ENCODE measurements at places on chromosomes 4 and X.

DNA sequence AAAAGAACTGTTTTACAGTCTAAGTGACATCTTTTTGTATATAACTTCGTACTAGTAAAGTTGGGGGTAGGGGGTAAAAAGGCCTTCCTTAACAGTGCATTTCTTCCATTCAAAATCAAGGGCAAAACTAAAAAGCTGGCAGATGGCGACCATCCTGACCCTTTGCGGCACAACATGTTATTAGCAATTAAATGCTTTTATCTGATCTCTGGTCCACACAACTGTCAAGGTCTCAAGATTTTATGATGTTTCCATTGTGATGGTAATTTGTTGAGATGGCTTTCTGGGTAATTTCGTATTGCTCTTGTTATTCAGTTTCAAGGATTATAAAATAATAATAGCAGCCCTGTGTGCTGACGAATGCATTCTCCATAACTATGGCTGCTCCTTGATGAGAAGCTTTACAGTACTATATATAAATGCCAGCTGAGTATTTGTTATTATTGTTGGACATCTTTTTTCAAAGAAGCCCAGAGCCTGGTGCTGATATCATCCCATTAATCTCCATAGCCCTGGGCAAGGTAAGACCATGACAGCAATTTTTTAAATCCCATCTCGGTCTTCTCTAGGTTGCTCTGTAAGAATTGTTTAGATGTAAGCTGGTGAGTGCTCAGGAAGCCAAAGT lies 89.5 kb downstream of the CBR4 start:
- DNase-seq = no peak

DNA sequence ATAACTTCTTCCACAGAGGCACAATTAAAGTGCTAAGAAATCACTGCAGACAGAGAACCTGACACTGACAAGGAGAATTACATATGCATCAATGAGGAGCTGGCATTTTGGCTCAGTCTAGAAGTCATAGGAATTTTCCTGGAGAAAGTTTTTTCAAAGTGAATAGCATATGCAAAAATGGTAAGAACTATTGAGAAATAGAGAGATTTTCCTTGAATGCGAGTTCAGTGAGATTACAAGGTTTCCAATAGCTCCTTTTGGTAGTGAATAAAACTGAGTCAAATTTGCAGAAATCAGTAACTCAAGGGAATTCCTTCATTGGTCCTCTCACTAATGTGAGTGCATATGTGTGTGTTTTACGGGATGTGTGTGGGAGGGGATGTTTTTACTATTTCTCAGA lies 557.5 kb downstream of the PPARGC1A start:
- DNase-seq = no peak

GRCh38 chr4:88429401-88429800 lies 27.5 kb upstream of the HERC5 start:
- no peak for DNase-seq

DNA sequence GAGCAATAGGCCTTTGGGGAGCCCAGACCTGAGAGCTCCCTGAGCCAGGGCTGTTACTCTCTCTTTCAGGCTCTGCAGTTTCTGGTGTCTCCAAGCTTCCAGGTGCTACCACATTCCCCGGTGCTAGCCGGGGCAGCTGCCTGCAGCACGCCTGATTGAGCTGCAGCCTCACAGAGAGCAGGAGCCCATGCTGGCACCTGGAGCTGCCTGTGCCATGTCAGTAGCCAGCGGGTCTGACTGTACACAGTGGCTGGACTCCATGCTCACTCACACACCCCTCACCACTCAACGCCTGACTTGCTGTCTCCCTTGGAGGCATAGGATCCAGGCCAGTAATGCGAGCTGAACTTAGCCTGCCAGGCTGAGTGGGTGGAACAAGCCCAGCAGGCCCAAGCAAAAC lies 800.4 kb upstream of the AGA start:
- DNase-seq = no peak

GRCh38 chr4:86221002-86221401 lies 138.9 kb downstream of the MAPK10 start:
- DNase-seq = no peak

DNA sequence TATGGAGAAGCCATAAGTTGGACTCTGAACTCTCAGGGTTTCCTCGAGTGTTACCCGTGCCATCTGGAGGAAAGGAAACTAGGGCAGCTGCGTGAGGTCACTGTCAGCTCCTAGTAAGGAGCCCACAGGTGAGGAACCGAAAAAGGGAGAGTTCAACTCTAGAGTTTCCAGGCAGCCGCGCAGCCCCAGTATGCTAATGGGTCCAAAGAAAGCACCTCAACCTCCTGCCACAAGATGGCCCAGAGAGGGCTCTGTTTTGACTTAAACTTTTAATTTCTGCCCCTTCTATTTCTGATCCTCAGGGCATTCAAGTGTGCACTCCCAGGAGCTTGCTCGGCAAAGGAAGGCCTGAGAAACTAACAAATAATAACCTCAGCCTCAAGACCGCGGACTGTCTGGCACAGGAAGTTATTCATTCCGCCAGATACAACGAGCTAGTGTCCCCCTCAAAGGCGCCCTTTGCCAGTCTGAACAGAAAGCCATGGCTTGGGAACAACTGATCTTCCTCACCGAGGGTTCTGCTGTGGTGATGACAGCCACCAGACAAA lies 13.9 kb downstream of the SCARB2 start:
- no peak for DNase-seq

GRCh38 chr4:124426279-124426678 lies 286.3 kb downstream of the ANKRD50 start:
- DNase-seq = no peak

GRCh38 chrX:148874636-148875246 lies 374.3 kb downstream of the AFF2 start:
- peak; percentile 37 for DNase-seq

DNA sequence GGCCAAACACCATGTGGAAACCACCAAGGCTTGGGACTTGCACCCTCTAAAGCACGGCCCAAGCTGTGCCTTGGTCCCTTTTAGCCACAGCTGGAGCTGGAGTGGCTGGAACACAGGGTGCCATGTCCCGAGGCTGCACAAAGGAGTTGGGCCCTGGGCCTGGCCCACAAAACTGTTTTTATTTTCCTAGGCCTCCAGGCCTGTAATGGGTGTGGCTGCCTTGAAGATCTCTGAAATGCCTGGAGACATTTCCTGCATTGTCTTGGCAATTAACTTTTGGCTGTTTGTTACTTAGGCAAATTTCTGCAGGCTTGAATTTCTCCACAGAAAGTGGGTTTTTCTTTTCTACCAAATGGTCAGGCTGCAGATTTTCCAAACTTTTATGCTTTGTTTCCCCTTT lies 55.7 kb downstream of the IL15 start:
- DNase-seq = peak; percentile 12

DNA sequence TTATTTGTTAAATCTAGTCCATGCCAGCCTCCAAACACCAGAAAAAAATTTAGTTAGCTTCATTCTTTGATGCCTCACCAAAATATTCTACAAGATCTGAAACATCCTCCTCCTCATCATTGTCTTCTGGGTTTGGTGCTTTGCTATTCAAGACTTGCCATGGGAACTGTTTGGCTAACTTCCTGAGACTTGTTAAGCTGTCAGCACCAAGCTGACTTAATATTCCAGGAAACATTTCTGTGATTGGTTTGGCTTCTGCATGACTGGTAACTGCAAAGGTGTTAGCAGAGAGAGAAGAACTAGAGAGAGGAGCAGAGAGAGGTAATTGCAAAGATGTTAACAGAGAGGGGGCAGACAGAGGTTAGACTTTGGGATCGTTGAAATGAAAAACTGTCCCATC lies 101.3 kb downstream of the PALLD start:
- no peak for DNase-seq

DNA sequence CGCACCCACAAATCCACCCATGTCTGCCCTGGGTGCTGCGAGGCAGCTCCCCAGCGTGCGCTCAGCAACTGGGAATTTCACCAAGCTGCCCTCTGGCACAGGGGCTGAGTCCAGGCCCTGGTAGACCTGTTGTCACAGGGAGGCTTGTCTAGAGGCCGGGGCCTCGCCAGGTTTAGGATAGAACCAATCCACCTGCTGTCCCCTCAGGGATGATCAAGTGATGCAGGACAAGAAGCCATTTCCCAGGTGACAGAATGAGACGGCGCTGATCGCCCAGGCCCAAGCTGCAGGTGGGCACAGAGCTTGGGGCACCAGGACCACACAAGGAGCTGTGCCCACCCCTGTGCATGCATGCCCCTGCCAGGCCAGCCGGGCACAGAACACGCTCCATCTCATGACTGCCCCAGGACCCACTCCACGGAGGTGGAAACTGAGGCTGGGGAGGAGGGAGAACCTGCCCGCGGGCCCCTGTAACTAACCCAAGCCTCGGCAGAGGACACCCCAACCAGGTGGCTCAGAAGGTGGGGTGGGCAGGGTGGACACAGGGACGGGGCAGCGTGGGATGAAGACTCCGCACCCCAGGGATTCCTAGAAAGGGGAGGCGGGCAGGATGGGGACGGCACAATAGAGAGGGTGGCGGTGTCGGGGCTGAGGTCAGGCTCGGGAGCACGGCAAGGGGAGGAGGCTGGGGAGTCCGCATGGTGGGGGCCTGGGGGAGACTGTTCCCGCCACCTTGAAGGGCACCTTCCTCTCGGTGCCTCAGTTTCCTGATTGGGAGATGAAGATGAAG lies 78.0 kb downstream of the ZFYVE28 start:
- no peak for DNase-seq

DNA sequence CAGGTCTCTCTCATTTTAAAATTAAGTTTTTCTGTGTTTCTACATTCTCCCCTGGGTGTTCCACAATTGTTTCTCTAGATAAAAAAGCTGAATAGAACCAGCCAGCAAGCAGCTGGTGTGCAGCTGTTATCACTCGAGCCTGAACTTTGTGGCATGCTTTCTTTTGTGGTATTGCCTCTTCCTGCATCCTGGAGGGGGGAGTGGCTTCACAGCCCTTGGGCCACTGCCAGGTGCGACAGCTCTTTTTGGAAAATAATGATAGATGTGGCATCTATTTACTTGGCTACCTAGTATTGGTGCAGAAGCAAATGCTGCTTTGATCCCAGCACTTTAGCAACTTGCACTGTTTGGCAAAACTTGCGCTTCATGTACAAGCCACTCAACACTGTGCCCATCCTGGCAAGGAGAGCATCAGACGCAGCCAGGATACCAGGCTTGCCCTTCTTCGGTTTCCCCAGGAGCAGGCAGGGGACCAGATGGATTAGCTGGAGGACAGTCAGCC lies 69.4 kb downstream of the HMGB2 start:
- peak; percentile 80 for DNase-seq

DNA sequence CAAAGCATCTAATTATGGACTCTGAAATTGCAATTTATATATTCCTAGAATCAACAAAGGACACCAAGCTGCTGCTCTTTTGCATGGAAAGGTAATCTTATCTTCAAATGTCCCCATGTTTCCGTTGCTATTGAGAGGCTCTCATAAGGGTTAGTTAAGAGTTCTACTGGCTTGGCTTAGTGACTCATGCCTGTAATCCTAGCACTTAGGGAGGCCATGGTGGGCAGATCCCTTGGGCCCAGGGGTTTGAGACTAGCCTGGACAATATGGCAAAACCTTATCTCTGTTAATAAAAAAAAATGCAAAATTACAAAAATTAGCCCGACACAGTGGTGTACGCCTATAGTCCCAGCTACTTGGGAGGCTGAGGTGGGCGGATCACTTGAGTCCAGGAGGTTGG lies 93.4 kb upstream of the RAPGEF2 start:
- no peak for DNase-seq

DNA sequence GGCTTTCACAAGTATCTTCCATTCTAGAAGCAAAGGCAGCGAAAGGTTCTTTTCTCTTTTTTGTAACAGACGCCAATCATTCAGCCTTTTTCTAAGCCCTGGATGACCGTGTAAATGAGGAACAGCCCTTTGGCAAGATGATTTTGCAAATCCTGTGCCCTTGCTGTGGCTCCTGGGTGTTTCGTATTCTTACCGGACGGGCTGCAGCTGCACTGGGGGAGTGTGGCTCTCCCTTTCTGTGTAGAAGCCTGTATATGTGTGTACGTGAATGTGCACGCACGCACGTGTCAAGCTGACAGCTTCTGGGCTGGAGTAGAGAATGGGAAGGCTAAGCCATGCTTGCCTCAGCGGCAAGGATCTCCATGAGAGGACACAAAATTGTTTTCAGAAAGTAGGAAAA lies 8.2 kb downstream of the GRPEL1 start:
- DNase-seq = no peak

- DNase-seq = peak; percentile 72
These were observed 808 bp downstream of the PRDM5 start for GRCh38 chr4:120921456-120922380.

GRCh38 chr4:15799701-15800100 lies 21.6 kb downstream of the CD38 start:
- no peak for DNase-seq
